ENCODE measurements at places on chromosomes 3 and 15.

- no peak for DNase-seq
These were observed 1071.6 kb downstream of the PLOD2 start for GRCh38 chr3:145089337-145089736.

DNA sequence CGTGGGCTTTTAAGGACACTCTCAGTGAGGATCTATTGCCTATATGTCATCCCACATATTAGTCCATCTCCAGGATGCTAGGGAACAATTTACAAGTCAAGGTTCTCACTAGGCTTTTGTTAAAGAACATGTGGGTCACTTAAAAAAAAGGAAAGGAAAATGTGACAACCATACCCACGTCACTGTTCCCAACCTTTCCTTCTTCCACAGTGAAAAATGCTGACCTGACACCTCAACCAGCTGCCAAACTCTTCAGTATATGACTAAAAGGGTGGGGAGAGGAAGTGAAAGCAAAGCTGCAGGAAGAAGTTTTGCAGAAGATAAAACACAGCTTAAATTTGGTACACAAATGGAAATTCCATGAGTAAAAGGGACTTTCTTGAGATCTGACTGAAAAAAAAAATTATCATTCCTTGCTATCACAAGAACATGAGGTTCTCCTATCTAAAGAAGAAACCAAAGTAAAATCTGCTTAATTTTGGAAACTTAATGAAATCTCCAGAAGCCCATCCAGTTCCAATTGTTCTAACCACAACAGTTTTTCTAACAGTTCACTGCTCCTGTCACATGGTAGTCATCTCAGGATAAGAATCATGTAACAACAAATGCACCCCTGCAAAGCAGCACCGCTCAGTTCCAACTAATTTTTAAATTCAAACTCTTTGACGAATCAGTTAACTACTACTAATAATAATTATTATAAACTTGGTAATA is 117.0 kb upstream of the TSPAN3 start:
- no peak for DNase-seq

- DNase-seq: peak; percentile 37
These were observed 44.8 kb upstream of the ATP2C1 start for GRCh38 chr3:130849091-130849552.

- DNase-seq: no peak
These were observed 342.3 kb upstream of the DPPA4 start for GRCh38 chr3:109679664-109680063.

DNA sequence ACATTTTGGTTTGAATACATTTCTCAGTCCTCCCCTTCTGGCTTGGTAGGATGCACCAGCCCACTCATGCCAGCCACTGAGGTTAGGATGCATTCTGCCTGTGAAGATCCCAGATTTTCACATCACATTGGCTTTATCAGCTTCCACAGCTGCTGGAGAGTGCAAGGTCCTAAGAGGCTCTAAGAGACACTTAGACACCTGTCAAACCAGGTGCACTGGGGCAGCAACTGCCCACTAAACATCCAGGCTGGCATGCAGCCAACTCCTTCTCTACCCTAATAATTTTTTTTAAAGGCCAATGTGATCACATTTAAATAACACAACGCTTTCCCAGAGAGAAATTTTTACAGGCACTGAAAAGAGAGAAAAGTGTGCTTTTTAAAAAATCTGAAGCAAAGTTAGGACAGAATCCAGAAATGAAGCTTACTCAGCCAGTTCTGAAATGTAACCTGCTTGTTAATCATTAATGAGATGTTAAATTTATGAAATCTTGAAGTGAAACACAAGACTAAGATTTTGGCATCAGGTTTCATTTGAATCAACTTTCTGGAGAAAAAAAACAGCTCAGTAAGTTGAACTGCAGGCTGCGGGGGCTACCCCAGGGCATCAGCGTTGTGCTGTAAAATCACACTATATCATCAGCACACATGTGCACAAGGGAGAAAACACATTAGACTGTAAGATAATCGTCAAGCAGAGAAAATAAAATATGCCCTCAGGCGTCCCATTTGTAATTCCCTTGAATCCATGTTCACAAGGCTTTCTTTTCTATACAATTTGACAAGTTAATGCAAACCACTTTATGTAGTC is 312.9 kb downstream of the ZBBX start:
- DNase-seq: peak; percentile 11

GRCh38 chr3:114456742-114457141 is 162.9 kb downstream of the TIGIT start:
- DNase-seq: no peak

- DNase-seq: no peak
These were observed 100.4 kb downstream of the DAPK2 start for GRCh38 chr15:63945838-63946298.

DNA sequence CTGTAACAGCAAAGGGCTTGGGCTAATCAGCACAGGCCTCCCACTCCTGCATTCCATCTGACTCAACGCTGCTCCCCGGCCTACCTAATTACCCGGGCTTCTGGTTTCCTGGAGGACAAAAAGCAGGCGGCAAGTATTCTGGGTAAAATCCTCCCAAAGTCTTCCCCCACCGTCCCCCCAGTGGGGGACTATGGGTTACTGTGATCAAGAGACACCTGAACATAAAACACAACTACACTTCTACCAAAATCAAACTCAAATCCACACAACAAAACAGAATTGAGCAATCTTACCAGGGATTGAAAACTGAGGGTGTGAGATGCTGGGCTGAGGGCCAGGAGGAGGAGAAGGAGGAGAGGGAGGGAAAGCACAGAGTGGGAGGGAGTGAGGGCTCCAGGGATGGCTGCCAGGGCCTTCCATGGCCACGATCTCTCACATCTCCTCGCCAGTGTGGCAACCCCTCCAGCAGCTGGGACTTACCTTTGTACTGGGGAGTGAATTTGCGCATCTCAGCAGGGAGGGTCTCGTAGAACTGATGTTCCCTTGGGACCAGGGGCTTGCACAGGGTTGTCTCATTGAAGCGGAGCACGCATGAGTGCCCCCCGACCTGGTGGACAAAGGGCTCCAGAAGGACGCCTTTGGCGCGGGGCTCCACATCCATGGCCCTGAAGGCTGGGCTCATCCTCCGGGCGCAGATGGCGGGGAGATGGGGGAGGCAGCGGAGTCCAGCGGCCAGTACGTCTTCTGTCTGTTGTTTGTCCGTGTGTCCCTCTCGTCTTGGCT is 9.1 kb upstream of the NCKIPSD start:
- no peak for DNase-seq

DNA sequence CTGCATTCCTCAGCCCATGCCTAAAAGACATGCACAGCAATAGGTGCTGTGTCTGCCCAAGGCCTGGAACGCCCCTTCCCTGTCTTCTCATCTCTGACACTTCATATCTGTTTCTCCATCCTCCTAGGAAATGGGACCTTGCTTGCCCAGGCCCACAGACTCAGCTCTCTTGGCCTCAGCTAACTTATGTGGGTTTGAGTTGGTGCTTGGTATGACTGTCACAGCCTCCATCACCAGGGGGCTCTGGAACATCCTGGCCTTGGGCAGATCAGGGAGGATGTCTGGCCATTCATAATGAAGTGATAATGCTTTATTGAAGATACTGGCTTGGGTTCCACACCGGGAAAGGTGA is 156.7 kb upstream of the SMAD3 start:
- DNase-seq: no peak

DNA sequence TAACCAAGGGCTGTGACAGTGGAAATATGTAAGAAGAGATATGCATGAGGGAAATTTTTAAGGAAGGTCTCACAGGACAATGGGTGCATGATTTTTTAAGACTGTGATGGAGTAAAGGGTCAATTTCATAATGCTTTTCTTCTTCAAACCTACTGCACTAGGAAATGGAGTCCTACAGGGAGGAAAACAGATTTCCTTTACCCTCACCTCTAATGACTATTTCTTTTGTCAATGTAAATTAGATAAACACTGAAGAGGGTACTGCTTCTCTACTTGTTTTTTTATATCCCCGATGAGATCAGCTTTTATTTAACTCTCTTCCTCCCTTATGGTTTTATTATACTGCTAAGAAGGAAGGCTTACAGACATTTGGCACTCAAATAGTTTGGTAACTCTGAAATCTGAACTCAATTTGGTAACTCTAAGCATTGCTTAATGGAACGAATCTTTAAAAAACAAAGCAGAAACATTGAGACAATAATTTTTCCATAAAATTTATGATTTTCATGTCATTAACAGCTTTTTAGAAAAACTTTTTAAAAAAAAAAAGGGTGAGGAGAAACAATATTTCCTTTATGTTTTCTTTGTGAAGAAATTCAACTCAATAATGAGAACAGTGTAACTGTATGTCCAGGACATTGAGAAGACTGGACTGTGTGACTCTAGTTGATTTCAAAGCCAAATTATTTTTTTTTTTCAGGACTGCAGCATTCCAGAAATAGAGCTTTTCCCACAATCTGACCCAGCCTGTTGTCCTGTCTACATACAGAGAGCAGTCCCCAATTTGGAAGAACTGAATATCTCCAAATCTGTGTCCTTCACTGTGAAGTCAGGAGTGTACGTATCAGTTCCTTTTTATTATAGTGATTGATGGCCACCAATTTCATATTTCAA is 64.4 kb downstream of the CRYBG3 start:
- DNase-seq: no peak

GRCh38 chr3:20125897-20126296 is 60.1 kb downstream of the SGO1 start:
- no peak for DNase-seq

- no peak for DNase-seq
These were observed 22.3 kb upstream of the GNB4 start for GRCh38 chr3:179473565-179473964.

DNA sequence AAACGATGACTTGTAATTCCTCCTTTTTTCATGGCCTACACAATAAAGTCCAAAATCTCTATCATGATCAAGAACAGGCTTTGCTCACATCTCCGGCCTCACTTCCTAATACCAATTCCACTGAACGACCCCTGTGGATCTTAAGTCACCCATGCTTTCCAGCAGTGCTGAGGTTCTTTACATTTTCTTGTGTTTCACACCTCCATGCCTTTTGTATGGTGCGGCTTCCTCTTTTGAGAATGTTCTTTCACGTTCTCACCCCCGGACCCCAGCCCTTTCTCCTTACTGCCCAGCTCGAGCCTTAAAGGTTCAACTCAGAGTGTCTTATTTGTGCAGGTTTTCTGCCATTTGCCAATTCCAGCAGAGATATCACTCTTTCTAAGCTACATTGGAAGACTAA is 70.1 kb downstream of the CSNK1G1 start:
- no peak for DNase-seq

Data from iPS-NIHi11 (cell line).